ENCODE measurements at places on chromosomes 3 and 15.

DNA sequence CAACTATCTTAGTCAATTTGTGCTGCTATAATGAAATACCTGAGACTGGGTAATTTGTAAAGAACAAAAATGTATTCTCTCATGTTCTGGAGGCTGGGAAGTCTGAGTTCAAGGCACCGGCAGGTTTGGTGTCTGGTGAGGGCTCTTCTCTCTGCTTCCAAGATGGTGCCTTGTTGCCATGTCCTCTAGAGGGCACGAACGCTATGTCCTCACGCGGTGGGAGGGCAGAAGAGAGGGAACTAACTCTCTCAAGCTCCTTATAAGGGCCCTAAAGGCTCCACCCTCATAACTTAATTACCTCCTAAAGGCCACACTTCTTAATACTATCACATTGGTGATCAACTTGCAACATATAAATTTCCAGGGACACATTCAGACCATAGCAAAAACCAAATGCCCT is 108.4 kb downstream of the ADAMTSL3 start:
- no peak for DNase-seq

- no peak for DNase-seq
These were observed 263 bp upstream of the UTS2B start for GRCh38 chr3:191330530-191331048.

DNA sequence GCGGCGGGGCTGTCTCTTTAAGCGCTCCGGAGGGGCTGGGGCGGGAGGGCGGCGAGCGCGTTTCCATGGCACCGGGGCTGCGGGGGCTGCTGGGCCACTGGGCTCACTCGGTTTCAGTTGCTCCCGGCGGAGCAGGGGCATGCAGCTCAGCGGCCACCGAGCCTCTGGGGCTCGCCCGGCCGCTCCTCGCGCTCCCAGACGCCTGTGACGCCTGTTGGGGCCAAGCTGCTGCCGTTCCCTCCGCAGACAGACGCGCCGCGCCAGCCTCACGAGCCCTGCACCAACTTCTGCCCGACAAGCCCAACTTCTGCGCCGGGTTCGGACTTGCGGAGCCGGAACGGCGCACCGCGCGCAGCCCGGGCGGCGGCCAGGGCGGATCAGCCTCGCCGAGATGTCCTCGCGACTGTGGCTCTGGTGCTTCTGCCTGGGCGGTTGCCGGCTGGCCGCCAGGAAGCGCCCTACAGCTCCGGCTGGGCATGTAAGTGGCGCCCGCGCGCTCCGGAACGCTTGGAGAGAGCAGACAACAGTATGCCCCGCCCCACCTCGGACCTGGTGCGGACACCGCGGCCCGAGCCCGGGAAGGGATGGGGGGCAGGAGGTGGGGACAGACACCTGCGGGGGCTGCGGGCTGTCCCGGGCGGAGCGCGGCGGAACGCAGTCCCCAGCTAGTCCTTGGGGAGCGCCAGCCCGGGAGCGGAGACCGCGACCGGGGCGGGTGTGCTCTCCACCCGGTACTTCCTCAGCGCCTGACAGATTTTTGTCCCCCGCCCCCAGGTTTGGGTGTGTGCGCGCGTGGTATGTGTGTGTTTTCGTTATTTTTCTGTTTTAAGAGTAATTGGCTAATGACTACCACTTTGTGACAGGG is 154.1 kb upstream of the GOLIM4 start:
- DNase-seq: peak; percentile 85

DNA sequence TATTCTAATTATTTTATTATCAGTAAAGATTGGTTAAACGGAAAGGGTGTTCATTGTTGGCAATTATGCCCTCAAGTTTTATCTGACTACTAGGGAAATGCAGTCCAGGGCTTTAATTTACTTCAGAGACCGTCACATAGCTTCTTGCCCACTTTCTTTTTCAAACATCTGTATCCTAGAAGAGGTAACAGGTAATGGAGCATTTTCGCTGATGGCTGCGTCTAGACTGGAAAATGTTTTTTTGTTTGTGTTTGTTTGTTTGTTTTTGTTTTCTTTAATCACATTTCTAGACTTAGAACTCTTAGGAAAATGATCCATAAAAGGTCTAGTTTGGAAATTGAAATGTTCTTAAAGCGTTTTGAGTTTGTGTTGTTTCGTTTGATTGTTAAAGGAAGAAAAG is 71.4 kb downstream of the ANXA2 start:
- DNase-seq: no peak

DNA sequence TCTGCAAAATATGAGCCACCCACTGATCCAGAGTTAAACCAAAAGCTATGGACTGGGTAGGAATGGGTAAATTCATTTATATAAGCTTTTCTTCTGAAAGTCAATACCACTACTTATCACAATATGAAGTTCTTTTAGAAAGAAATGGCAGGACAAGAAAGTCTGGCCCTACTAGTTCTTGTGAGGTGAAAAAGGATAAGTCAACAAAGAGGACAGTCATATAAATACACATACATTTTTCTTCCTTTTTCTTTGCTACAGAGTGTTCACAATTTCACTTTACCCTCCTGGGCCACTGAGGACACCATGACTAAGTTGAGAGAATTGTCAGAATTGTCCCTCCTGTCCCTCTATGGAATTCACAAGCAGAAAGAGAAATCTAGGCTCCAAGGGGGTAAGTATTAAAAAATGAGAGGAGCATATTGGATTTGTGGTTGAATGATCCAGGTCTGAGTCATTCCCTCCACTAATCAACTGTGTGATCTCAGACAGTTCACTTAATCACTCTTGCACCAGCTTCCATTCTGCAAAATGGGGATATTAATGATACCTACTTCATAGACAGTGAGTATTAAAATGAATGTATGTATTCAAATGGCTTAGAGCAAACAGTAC is 27.6 kb downstream of the ACP3 start:
- no peak for DNase-seq

Data from iPS-NIHi11 (cell line).